ENCODE measurements at places on chromosomes 7 and 10.

GRCh38 chr10:34731885-34732701 is 83.0 kb downstream of the PARD3 start:
- DNase-seq: no peak

GRCh38 chr10:104109908-104110662 is 11.9 kb upstream of the SFR1 start:
- no peak for DNase-seq

DNA sequence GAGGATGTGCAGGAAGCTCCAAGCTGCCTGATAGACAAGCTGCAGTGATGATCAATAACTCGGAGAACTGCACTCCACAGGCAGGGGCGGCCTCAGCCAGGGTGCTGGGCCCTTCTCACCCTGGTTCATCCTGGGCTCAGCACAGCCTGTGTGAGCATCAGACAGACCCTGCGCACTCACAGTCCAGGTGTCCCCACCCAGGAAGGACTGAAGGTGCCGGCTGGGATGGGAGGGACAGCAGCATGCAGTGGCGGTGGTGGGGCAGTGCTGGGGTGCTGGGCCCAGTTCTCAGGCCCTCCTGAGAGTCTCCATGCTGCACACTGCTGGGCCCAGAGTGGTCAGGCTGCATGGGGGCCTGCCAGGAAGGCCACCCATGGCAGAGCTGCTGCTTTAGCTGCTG is 74.1 kb downstream of the ITIH5 start:
- no peak for DNase-seq

GRCh38 chr10:121886997-121887622 is 40.7 kb downstream of the ATE1 start:
- peak; percentile 29 for DNase-seq

DNA sequence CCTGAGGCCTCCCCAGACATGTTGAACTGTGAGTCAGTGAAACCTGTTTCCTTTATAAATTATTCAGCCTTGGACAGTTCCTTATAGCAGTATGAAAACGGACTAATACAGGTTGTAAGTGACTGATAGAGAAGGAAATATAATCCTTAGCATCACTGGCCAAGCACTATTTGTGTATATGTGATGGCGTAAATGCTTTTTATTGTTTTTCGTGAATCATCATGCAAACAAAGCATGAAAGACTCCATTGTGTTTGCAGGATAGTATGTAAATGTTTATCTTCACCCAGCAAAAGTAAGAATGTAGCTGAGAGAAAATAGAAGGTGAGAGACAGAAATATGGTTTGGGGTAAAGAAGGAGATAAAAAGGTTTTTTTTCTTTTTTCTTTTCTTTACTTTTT is 92.5 kb upstream of the LRGUK start:
- no peak for DNase-seq

GRCh38 chr7:75608451-75609122 is 116.5 kb downstream of the SPDYE5 start:
- DNase-seq: no peak

- DNase-seq: no peak
Observed at GRCh38 chr7:50653126-50653864, 88.1 kb upstream of the DDC start.

DNA sequence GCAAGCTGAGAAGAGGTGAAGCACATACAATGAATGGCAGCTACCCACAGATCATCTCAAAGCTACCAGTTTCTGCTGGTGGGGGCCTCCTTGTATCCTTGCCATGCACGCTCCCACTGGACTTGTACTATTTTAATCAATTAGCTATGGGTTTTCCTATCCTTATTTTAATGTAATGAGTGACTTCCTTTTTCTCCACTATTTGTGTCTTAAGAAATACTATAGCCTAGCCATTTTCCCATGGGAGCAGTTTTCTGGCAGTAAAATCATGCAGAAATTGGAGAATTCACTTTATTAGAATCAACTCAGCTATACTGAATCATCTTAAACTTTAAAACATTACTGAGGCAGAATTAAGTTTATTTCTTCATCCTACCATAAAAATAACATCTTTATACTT is 73.5 kb downstream of the CTNNA3 start:
- no peak for DNase-seq

DNA sequence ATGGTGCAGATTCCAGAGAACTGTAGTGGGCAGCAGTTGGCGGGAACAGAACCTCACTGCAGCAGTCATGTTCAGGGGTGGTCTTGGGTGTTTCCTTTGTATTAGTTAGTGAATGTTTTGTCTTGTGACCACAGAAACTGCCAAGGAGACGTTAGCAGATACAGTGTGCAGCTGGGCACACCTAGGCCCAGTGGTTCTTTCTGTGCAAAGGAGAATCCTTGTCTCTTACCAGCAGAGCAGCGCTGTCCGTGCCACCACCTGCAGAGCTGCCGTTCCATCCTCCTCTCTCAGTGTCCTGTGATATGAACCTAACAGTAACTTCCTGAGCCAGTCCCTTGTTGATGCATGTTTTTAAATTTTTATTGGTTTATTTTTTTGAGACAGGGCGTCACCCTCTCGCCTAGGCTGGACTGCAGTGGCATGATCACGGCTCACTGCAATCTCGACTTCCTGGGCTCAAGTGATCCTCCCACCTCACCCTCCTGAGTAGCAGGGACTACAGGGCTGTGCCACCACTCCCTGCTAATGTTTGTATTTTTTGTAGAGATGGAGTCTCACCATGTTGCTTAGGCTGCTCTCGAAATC is 60.6 kb downstream of the WDR37 start:
- DNase-seq: no peak

DNA sequence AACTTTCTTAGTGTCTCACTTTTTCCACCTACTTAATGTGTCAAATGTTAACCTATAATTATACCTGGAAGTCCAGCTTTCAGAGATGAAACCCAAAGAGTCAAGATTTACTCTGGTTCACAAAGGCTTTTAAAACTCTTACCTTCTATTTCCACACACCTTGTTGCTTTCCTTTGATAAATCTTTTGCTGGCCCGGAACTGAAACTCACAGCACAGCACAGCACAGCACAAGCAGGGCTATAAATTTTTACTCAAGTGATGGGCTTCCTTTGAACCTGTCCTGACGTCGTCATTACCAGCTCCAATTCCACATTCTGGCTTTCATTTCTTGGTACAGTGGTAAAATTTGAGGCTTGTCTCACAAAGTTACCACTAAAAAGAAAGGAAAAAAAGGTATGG is 861.0 kb downstream of the SORCS3 start:
- DNase-seq: no peak

DNA sequence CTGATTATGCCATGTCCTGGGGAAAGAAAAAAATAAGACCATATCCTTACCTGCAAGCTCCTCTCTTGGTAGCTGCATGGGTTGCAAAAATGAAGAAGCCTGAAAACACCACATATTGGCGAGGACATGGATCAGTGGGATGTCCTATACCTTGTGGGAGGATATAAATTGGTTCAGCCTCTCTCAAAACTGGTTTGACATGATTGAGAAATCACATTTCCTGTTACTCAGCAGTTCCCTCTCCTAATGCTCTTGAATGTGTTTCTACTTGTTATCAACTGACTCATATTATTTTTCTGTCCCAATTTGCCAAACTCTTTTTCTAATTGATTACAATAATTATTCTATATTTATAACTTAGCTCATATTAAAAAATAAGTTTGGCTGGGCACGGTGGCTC is 380.2 kb downstream of the EXOC4 start:
- no peak for DNase-seq

DNA sequence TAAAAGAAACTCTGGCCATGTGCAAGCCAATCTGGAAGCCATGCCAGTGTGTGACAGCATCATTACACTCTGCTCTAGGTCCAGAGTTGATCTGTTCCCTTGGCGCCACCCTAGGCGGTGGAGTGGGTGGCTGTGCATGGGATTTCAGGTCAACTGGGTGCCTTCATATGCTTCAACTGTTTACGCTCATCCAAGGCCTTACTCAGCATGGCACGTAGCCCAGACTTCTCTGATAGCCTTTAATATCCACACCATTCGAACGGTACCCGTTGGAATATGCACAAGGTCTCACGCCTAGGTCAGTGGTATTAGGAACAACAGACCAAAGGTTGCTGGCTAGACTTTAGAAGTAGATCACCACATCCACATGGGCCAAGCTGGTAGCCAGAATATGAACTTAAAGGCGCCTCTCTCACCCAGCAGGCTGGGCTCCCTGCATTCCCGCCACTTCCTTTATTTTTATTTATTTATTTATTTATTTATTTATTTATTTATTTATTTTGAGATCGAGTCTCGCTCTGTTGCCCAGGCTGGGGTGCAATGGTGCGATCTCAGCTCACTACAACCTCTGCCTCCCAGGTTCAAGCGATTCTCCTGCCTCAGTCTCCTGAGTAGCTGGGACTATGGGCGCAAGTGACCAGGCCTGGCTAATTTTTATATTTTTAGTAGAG is 18.7 kb upstream of the ACHE start:
- no peak for DNase-seq

GRCh38 chr7:100160067-100160466 is 1.5 kb upstream of the TRAPPC14 start:
- DNase-seq: no peak

- no peak for DNase-seq
Observed at GRCh38 chr7:95478272-95479037, 7.3 kb upstream of the ASB4 start.

GRCh38 chr7:99092064-99092720 is 51.7 kb downstream of the SMURF1 start:
- no peak for DNase-seq

DNA sequence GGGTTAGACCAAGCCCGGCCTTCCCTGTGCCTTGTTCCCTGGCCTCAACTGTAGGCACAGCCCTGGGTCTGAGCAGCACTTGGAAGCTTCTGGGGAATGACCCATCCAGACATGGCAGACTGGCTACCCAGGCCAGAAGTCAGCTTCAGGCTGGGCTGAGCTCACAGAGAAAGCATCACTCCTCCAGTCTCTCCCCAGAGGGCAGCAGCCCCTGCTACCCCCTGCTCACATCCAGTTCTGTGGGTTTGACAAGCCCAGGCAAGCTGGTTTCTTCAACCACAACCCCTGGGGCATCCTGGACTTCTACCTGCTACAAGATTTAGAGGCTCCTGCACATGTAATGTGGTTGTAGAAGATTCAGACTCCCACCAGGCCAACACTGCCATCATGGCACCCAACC is 9.0 kb downstream of the C10orf71 start:
- DNase-seq: no peak

GRCh38 chr7:1454542-1454941 is 4.7 kb downstream of the MICALL2 start:
- no peak for DNase-seq

- no peak for DNase-seq
Observed at GRCh38 chr10:9858816-9859215, 1158.9 kb upstream of the CELF2 start.

- no peak for DNase-seq
Observed at GRCh38 chr7:108723381-108723814, 153.7 kb downstream of the DNAJB9 start.

GRCh38 chr7:101953248-101953819 is 135.9 kb downstream of the CUX1 start:
- DNase-seq: no peak

DNA sequence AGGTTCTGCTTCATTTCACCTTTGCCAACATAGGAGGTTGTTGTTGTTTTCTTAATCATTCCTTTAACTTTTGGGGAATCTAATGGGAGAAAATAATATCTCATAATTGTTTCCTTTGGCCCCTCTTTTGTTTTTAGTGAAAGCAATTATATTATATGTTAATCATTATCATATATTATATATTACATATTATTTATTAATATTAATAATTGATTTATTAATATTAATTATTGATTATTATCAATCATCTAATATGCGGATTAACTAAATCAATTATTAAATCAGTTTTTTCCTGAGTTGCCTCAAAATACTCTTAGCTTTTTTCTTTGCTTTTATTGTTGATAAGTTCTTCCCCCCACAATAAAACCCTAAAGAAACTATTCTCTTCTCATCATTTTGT is 443.8 kb downstream of the GATA3 start:
- no peak for DNase-seq

DNA sequence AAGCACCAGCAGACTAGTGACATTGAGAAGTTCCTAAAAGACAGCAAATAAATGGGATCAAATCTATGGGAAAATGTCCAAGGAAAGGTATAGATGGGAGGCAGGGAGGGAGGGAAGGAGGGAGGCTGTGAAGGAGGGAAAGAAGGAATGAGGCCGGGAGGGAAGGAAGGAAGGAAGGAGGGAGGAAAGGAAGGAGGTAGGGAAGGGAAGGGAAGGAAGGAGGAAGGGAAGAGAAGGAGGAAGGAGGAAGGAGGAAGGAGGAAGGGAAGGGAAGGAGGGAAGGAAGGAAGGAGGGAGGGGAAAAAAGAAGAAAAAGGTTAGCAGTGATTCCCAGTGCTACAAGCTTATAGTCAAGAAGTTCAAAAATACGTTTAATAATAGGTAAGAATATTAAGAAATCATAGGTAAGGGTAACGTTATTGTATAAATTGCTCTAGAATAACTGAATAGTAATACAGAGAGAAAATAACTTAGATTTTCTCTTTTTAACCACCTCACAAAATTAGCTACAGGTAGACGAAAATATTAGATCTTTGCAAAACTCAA is 106.9 kb downstream of the LMBR1 start:
- no peak for DNase-seq

- DNase-seq: no peak
Observed at GRCh38 chr7:45347804-45348203, 190.2 kb downstream of the RAMP3 start.

DNA sequence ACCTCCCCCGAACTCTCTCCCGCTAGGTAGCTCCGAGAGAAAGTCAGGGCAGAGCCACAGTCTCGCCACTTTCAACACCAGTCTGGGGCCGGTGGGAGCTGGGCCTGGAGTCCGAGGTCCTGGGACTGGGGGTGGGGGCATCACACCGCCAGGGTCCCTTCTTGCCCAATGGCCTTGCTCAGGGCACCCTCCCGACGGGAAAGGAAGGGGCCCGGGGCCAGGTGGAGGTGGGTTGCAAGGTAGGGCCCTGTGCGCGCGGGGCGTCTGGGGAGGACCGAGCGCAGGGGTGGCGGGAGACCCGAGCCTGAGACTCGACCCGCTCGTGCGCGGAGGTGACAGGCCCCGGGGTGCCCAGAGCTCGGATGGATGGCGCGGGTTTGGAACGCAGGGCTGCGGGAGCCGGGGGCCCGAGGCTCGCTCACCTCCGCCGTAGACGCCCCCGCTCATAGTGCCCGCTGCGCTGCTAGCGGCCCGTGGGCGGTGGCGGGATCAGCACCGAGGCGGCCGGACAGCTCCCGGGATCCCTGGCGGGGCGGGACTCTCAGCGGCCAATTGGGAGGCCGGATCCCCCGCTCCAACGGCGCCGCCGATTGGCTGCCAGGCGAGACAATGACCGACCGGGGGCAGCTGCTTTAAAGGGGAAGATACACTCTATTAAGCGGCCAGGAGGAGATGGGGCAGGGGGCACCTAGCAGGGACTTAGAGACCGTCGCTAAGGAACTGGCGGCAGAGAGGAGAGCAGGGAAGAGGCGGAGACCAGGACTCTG is at the start of gene ACTL6B:
ACTL6B (minus strand) TSS at position 541 of the 767 bp plus-strand sequence; CDS start at position 447, 94 bp downstream.
- peak; percentile 56 for DNase-seq

GRCh38 chr7:138435231-138435919 is 24.7 kb upstream of the TRIM24 start:
- DNase-seq: no peak

DNA sequence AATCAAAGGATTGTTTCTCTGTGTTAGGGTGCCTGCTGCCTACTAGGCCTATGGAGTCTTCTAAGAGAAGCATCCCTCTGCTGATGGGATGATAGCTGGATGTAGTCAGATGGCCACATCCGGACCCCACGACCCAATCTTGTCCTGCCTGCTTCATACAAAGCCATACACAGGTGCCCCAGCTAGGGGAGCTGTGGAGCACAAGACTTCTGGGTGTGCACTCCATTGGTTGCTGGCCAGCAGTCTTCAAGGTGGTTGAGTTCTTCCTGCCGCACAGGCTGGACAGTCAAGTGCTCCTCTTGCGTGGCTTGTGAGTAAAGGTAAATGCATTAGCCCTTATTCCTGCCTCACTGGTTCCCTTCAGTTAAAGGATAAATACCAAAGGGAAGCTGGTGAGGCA is 120.2 kb downstream of the TEX36 start:
- no peak for DNase-seq
